Pancreas (tissue), 10 donors: ENCODE measurements at places on chromosomes 12 and 14. TPM values are rescaled to one million over a fixed set of nuclear protein-coding genes. Genes with fewer than 3 reads are reported as not detected.
A peak's percentile ranks its signal among the peaks of the same experiment; 100 is the strongest.

Gene SLC17A8
- total RNA-seq, result not detected

- no peaks in the 10 kb centered on the region for H3K27me3 ChIP-seq
- no peak overlapping the region for H3K27ac ChIP-seq
- peaks cover 10% of the 10 kb centered on the region for H3K36me3 ChIP-seq
- H3K4me3 ChIP-seq, result no peak overlapping the region
- H3K4me1 ChIP-seq, result no peaks in the 10 kb centered on the region
- no peak for DNase-seq
Measured at GRCh38 chr12:104350211-104351056, 46.9 kb downstream of the EID3 start.

DNA sequence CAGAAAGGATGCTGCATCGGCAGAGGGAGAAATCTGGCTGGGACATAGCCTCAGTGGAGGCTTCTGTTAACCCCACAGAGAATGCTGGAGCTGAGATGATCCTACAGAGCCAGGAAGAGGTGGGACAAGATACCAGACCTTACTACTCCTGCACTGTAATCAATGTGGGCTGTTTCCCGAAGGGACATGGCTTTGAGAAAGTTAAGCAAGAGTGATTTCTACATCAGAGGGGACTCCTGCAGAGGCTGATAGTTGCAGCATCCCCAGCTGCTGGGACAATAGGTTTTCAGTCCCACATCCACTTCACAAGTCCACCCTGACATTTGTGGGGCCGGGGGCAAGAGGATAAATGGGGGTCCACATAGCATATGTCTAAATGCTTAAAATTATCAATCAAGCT lies 22.5 kb upstream of the CMKLR1 start:
- no peaks in the 10 kb centered on the region for H3K4me1 ChIP-seq
- no peaks in the 10 kb centered on the region for H3K27me3 ChIP-seq
- H3K36me3 ChIP-seq, result no peaks in the 10 kb centered on the region
- H3K27ac ChIP-seq, result no peak overlapping the region
- DNase-seq, result no peak

- H3K27ac ChIP-seq, result peak within 1 kb of the TSS; percentile 96
- H3K4me3 ChIP-seq, result peak within 1 kb of the TSS; percentile 74
- no peak for DNase-seq
- no peaks in the 10 kb centered on the region for H3K27me3 ChIP-seq
Measured at GRCh38 chr14:91113829-91114078, at the start of gene DGLUCY. Gene DGLUCY, plus strand, starts transcription at chr14:91114073. Its CDS starts 46,222 bp downstream, at chr14:91160295.

DNA sequence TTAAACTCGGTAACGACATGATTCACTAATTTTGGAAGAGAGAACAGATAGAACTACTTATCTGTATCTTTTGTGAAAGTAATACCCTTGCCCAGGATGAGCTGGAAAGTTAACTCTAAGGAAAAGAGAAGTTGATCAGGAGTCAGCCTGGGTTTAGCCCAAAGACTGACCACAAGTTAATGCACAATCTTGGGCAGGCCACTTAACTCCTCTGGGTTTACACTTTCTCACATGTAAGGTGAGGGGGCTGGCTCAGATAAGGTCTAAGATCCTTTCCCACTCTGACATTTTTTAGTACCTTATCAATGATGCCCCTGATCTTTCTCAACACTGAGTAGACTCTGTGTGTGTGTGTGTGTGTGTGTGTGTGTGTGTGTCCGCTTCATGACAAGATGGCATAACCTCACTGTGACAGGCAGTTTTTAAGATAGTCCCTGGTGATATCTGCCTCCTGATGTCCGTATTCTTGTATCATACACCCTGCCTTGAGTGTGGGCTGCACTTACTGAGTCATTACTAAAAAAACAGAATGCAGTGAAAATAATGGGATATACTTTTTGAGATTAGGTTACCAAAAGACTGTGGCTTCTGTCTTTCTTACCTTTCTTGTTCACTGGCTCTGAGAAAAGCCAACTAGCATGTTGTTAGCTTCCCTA lies 56.2 kb upstream of the CCDC198 start:
- no peak overlapping the region for H3K4me3 ChIP-seq
- H3K27ac ChIP-seq, result no peak overlapping the region
- H3K4me1 ChIP-seq, result no peaks in the 10 kb centered on the region
- H3K36me3 ChIP-seq, result no peaks in the 10 kb centered on the region
- DNase-seq, result no peak
- no peaks in the 10 kb centered on the region for H3K27me3 ChIP-seq

DNA sequence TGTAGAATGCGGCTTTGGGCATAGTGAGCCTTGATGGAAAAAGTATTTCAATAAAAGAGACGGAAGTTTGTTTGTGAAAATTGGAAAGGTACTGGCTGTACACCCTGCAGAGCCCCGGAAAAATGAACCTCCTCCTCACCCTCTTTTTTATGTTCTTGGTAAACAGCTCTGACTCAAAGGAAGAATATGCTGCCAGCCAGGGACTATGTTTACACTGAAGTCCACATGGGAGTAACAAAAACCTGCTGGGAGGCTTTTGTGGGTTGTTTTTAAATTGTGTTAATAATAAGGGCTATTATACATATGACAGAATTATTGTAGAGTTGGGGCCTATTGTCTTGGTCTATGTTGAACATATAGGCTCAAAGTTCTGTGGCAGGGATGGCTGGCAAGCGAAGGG lies 70.7 kb downstream of the TTC8 start:
- H3K4me3 ChIP-seq, result no peak overlapping the region
- no peaks in the 10 kb centered on the region for H3K36me3 ChIP-seq
- DNase-seq, result no peak
- H3K27me3 ChIP-seq, result no peaks in the 10 kb centered on the region
- H3K4me1 ChIP-seq, result no peaks in the 10 kb centered on the region
- no peak overlapping the region for H3K27ac ChIP-seq

- no peak for DNase-seq
- no peaks in the 10 kb centered on the region for H3K4me1 ChIP-seq
- no peak overlapping the region for H3K4me3 ChIP-seq
Measured at GRCh38 chr14:80393766-80394165, 182.5 kb upstream of the DIO2 start.

- H3K27me3 ChIP-seq, result no peaks in the 10 kb centered on the region
- H3K4me1 ChIP-seq, result no peaks in the 10 kb centered on the region
- DNase-seq, result no peak
- H3K36me3 ChIP-seq, result no peaks in the 10 kb centered on the region
- no peak overlapping the region for H3K4me3 ChIP-seq
- H3K27ac ChIP-seq, result no peak overlapping the region
Measured at GRCh38 chr12:77003246-77003645, 62.1 kb downstream of the E2F7 start.

DNA sequence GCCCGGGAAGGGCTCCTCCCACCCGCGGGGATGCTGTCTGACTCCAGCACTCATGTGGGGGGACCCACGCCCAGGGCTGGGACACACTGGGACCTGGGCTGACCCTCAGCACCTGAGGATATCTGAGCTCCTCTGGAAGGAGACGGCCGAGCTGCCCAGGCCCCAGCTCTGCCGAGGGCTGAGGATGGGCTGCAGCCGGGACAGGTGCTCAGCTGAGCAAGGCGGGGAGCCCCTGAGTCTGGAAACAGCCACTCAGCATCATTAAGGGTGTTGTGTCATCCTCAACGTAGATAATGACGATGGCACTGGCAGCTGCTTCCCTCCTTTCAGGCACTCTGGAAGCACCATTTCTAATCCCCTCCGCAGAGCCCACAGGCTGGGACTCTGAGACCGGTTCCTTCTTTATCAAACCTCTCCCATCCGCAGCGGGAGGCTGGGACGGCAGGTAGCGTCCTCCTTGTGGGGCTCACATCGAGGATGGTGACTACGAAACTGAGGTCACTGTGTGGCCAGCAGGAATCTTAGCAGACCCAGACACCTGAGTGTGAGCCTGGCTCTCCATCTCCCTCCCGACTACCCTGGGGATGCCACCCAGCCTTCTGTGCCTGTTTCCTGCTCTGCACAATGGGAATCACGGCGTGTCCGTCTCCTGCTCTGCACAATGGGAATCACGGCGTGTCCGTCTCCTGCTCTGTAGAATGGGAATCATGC lies 26.7 kb upstream of the SFSWAP start:
- H3K27ac ChIP-seq, result no peak overlapping the region
- H3K36me3 ChIP-seq, result no peaks in the 10 kb centered on the region
- DNase-seq, result no peak
- no peaks in the 10 kb centered on the region for H3K4me1 ChIP-seq
- H3K27me3 ChIP-seq, result no peaks in the 10 kb centered on the region
- H3K4me3 ChIP-seq, result no peak overlapping the region

- no peaks in the 10 kb centered on the region for H3K27me3 ChIP-seq
- H3K4me3 ChIP-seq, result no peak overlapping the region
- no peak overlapping the region for H3K27ac ChIP-seq
- no peak for DNase-seq
- H3K4me1 ChIP-seq, result no peaks in the 10 kb centered on the region
Measured at GRCh38 chr12:59859171-59859510, 263.3 kb downstream of the SLC16A7 start.

DNA sequence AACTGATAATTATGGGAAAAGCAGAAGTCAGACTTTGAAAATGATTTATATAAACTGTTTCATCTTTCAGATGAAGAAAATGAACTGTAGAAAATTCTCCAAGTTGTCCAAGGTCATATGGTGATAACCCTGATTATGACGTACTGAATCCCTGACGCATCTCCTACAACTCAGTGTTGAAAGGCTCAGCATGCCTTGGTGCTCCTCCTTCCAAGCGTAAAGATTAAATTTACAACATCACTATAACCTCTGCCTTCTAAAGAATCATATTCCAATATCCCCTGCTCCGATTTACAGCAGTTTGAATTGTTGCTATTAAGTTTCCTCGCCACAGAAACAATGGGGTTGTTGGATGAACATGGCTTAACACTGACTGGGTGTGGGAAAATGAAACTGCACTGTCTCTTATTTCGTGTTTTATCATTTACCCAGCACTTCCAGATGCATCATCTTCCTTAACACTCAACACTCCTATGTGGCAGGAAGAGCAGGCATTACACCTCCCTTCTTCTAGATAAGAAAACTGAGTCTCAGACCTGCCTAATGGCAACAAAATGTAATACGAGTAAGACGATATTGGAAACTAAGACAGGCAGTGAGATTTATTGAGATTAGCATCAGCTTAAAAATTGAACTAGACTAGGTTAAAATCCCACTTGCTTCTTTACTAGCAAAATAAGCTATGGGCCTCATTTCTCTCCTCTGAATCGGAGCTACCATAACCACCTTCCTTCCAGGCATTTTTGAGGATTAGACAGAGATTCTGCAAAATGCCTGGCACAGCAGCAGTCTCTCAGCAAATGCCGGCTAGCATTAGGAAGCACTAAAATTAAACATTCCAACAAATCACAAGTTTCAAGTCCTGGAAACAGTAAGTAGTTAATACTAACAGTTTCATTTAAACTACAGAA lies 74.2 kb downstream of the PPM1H start:
- no peak overlapping the region for H3K4me3 ChIP-seq
- H3K27me3 ChIP-seq, result no peaks in the 10 kb centered on the region
- no peak overlapping the region for H3K27ac ChIP-seq
- no peaks in the 10 kb centered on the region for H3K36me3 ChIP-seq

- no peaks in the 10 kb centered on the region for H3K36me3 ChIP-seq
- H3K4me3 ChIP-seq, result no peak overlapping the region
- no peak overlapping the region for H3K27ac ChIP-seq
- peaks cover 25% of the 10 kb centered on the region for H3K4me1 ChIP-seq
- no peak for DNase-seq
Measured at GRCh38 chr12:96261557-96261956, 67.4 kb downstream of the ELK3 start.

GRCh38 chr12:105237666-105238065 lies 1.7 kb upstream of the APPL2 start:
- DNase-seq, result no peak
- no peaks in the 10 kb centered on the region for H3K27me3 ChIP-seq
- H3K36me3 ChIP-seq, result no peaks in the 10 kb centered on the region

DNA sequence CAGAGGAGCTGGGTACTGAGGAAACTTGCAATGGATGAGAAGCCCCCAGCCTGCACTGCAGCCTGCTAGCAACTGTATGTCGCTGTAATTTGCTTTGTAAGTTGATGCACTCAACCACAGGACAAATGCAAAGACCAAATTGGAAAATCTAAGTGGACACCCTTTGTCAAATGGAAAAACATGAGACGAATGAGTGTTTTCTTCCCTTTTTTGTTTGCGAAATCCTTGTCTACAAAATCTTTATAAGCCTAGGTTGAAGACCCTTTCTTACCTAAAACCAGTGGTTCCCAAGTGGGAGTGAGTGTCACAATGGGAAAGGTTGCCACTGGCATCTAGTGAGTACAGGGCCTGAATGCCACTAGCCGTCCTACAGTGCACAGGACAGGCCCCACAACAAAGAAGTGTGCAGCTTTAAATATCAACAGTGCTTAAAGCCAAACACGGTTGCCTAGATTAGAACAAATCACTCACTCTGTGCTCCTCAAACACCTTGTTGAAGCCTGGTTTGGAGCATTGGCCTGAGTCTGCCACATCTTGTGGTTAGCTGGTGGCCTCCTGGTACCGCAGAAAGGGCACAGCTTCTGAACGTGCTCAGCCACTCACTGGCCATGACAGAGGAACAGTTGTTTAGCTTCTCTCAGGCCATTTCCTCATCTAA lies 7.6 kb upstream of the VASH1 start:
- H3K27ac ChIP-seq, result no peak overlapping the region
- H3K4me3 ChIP-seq, result no peak overlapping the region
- H3K4me1 ChIP-seq, result no peaks in the 10 kb centered on the region
- H3K27me3 ChIP-seq, result no peaks in the 10 kb centered on the region

Gene GDF3
- total RNA-seq, result not detected
